ENCODE measurements at places on chromosomes 7 and 10.
A peak's percentile ranks its signal among the peaks of the same experiment; 100 is the strongest.

- DNase-seq = no peak
These were observed 745.8 kb downstream of the GRID1 start for GRCh38 chr10:85620807-85621206.

- no peak for DNase-seq
These were observed 38.9 kb downstream of the DNAJB12 start for GRCh38 chr10:72315611-72316385.

DNA sequence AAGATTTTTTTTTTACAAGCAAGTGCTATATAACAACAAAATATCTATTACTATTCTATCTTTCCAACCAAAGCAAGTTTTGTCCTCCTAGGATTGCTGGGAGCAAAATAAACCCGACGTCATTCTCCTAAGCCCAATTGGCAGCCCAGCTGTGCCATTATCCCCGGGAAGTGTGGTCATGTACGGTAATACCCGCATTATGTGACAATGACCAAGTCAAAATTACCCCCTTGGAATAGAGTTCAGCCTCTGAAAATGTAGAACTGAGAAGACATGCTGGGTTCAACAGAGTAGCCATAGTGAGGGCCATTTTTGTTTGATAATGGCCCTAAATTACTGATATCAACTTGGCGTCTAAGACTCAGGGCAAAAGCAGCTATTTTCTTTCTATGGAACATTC, 215.5 kb downstream of the LRRTM3 start:
- DNase-seq = no peak

- no peak for DNase-seq
These were observed 55.5 kb upstream of the CALD1 start for GRCh38 chr7:134723892-134724291.

- no peak for DNase-seq
These were observed 177.6 kb downstream of the GRID1 start for GRCh38 chr10:86188796-86189558.

DNA sequence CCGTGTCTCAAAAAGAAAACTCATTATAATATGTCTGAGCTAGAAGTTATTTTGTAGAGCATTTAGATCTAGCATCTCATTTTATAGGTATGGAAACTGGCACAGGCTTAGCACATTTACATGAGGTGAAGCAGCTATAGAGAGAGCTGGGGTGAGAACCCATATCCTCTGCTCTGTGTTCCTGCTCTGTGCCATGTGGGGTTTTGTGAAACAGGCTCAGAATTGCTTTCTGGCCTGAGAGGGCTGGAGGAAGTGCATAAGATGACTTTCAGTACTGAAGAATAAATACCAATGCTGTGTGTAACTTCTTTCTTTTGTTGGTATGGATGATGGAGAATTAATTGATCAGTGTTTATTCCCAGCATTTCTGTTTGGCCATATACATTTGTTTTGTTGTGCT, 159.1 kb downstream of the LRRC4 start:
- no peak for DNase-seq

- no peak for DNase-seq
These were observed 327.2 kb downstream of the MDFIC start for GRCh38 chr7:115249080-115249479.

DNA sequence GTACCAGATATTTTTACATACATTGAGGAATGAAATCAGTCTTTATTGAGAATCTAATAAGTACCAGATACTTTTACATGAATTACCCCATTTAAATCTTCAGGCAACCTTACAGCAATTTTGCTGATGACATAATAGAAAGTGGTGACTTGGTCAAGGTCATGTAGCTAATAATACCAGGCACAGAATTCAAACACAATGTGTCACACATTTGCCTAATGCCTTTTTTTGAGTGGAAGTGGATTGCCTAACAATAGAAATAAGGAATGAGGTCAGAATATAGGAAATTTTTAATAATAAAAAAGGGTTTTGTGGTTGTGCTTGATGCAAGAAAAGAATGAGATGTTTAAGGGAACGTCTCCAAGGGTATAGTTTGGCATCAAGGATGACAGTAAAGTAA, 466.6 kb upstream of the IGFBP3 start:
- DNase-seq = no peak

DNA sequence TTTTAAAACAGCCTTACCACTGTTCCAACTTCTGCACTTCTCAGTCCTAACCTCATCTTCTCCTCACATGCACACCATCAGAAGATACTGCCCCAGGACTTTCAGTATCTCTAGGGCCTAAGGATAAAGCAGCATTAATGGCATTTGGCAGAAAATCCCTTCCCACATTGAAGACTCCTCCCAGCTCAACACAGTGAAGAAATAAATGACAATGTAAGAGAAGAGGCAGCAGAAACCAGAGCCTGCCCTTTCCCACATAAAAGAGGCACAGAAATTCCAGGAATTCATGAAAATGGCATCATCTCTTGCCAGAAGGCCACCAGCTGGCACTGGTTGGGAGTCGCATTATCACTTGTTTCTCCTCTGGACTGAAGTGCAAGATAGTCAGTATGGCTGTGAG, 3.7 kb downstream of the GCC1 start:
- no peak for DNase-seq

DNA sequence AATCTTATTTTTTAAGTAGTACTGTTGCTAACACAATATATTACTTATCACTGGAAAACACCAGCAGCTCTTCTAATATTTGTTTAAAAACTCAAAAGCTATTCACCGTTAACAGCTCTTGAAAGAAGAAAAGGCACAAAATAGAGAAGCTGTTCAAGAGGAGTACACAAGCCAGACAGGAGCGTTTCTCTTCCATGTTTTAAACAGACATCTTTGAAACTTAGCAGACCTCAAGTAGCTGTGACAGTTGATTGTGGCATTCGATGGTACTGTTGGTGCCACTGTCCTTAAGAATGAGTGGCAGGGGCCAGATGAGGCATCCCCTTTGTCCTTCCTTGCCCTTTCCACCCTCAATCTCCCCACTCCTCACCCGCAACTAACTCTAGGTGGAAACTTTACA, 81.6 kb upstream of the PRR15 start:
- DNase-seq = no peak

DNA sequence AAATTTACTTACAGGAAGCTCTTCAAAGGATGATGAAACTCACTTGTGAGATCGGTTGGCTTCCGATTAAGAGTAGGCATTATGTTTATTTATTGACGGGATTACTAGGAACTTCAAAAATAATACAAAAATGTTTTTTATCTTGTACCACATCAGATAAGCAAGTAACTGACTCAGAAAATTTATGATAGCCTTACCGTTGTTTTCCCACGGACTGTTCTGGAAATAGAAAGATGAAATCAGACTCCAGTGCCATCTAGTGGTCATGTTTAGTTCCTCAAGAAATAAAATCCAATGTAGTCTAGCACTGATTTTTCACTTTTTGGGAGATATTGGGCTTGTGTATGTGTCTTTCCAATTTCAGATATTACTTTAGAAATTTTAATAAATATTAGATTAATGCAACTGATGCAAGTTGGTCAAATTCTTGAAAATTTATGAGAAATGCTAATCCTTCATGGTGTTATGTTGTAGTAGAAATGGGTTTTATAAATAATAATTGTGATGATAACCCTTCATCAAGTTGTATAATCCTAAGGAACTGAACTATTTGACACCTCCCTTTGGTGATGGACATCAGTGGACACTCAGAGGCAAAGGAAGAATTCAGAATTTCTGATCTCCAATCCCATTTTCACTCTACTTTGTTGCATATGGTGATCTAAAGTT, 168.8 kb downstream of the TMEM26 start:
- peak; percentile 74 for DNase-seq

DNA sequence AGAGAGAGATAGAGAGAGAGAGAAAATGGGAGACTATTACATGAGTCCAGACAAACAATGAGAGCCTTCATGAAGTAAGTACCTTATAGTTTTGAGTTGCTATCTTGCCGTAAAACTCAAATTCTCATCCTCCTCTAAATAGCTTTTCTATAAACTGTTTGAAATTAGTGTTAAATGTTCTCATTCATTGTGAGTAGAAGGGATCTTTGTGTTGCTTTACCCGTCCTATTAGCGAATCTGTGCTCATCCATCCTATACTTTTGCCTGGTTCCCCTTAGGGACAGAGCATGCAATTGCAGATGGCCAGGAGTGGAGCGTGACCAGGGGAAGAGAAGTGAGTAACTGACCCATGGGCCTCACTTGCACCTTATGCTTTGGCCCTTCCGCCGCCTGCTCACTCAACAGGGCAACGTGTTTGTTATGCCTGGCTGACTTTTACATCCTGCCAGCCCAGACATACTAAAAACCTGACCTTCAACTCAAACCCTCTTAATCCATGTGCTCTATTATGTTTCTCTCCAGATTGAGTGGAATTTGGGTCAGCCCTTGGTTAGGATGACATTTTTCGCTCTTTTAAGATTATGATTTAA, 244.2 kb upstream of the YAE1 start:
- DNase-seq = no peak

- DNase-seq = no peak
These were observed 374.3 kb downstream of the RPS24 start for GRCh38 chr10:78407966-78408365.

DNA sequence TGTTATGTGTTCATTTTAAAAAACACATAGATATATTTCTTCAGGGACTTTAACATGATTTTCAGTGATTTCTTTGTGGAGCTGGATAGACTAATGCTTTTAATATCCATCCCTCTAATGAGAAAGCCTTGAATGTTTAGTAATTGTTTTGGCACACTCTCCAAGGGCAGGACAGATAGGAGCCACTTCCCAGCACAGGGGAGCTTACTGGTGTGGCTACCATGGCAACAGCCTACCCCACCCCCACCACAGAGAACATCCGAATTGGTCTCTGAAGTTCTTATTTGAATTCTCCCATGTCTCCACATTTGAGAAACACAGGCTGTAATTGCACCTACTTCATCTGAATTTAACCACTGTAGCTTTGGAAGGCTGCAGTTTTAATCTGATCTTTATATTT, 87.7 kb downstream of the PRKG1 start:
- DNase-seq = no peak

GRCh38 chr10:3886641-3887251, 101.7 kb upstream of the KLF6 start:
- no peak for DNase-seq

DNA sequence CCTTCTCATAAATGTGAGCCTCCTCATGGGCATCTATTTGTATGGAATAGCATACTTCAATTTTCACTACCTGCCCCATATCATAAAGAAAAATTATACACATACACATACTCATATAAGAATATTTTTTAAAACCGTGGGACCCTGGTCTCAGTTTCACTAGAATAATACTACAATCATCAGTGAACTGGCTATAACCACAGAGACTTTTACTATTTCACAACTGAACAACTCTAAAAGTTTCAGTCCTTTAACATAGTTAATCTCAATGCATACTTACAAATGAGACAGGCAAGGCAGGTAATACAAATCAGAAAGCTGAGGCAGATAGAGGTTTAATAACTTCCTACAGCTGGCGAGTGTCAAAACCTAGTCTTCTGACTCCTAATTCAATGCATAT, 83.1 kb downstream of the LRRN3 start:
- no peak for DNase-seq

DNA sequence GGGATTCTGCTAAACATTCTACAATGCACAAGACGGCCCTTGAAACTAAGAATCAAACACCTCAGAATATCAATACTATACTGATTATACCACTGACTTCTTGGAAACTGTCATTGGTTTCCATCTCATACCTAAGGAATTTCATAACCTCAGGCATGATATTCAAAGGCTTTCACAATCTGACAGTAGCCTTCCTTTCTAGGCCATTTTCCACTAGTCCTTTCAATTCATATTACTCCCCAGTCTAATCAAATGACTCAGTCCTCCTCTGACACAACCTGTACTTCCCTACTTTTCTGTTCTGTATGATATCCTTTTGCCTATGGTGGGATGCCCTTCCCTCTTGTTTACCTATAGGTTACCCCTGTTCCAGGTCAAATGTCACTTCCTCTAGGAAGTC, 48.3 kb downstream of the CSTF2T start:
- no peak for DNase-seq

DNA sequence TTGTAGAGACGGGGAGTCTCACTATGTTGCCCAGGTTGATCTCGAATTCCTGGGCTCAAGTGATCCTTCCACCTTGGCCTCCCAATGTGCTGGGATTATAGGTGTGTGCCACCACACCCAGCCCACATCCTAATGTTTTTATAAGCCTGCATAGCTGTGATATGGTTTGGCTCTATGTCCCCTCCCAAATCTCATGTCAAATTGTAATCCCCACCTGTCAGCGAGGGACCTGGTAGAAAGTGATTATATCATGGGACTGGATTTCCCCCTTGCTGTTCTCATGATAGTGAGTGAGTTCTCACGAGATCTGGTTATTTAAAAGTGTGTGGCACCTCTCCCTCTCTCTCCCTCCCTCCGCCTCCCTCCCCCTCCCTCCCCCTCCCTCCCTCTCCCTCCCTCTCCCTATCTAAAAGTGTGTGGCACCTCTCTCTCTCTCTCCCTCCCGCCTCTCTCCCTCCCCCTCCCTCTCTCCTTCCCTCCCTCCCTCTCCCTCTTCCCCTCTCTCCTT, 13.9 kb downstream of the BAMBI start:
- no peak for DNase-seq

- no peak for DNase-seq
These were observed 1012.5 kb downstream of the NRG3 start for GRCh38 chr10:82887488-82887887.

- no peak for DNase-seq
These were observed 85.0 kb downstream of the MPP7 start for GRCh38 chr10:28217848-28218247.

GRCh38 chr7:102040569-102040968, 223.1 kb downstream of the CUX1 start:
- DNase-seq = no peak

DNA sequence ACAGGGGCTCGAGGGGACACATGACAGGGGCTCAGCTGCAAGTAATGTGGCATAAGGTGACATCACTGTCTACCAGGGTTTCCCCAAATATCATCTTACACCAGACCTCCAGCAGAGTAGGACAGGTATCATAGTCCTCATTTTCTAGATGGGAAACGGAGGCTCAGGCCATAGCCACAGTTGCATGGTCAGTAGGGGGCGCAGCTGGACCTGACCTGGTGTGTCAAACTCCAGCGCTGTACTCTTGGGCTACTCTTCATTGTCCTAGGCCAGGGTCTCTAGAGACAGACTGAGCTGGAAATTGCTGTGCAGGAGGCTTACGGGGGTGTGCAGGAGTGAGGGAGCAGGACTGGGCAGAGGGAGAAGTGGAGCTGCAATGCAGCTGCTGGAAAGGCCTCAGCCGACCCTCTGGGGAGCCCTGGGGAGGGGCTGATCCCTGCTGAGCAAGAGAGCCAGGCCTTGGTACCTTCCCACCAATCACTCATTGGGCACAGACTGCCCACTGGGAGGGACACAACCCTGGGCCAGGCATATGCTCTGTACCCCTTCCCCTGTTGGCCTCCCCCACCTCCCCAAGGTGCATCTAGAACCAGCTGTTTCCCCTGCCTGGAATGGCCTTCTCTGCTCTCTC, 89.9 kb downstream of the CDH23 start:
- DNase-seq = peak; percentile 37

Measured in hematopoietic multipotent progenitor cell (in vitro differentiated cells).